Stimulated activated CD4-positive, alpha-beta T cell treated with anti-CD3 and anti-CD28 coated beads, Interleukin-15, amount 100 ng/mL, for 48 hours (primary cell): ENCODE measurements at places on chromosomes 12 and 14.
A peak's percentile ranks its signal among the peaks of the same experiment; 100 is the strongest.

DNA sequence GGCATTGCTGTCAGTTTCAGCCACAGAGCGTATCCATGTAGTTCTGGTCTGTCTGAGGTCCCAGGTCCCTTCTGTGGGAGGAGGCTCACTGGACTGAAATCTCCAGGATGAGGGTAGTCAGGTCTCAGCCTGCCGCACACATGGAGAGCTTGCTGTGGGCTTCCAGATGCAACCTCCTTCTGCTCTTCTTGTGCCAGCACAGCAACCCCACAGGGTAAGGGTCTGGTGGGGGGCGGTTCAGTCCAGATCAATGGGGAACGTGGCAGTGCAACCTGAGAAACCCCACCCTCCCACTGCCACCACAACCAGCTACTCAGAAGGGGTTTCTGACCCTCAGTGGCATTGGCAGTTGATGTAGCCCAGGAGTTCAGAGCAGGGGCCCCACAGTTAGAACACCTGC lies 61.2 kb downstream of the BEGAIN start:
- DNase-seq = no peak

- peak; percentile 7 for DNase-seq
These were observed 462 bp downstream of the SRP54 start for GRCh38 chr14:34983148-34983760.

GRCh38 chr12:26571560-26571959 lies 261.4 kb downstream of the ITPR2 start:
- no peak for DNase-seq

- no peak for DNase-seq
These were observed 387.8 kb upstream of the RPL10L start for GRCh38 chr14:47039336-47039735.

DNA sequence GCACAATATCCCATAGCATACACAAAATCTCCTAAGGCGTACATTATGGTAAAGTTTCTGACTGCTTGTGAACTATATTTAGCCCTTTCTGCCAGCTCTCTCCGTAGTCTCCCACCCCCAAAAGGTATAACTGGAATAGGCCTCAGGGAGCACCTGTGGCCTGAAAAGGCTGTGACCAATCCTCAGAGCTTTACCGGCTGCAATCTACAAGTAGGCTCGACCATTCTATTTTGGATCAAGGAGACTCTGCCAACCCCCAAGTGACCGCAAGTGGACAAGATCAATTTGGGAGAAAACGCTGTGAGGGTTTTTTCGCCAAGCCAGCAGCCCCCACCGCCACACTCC lies 1.2 kb downstream of the PPTC7 start:
- no peak for DNase-seq

DNA sequence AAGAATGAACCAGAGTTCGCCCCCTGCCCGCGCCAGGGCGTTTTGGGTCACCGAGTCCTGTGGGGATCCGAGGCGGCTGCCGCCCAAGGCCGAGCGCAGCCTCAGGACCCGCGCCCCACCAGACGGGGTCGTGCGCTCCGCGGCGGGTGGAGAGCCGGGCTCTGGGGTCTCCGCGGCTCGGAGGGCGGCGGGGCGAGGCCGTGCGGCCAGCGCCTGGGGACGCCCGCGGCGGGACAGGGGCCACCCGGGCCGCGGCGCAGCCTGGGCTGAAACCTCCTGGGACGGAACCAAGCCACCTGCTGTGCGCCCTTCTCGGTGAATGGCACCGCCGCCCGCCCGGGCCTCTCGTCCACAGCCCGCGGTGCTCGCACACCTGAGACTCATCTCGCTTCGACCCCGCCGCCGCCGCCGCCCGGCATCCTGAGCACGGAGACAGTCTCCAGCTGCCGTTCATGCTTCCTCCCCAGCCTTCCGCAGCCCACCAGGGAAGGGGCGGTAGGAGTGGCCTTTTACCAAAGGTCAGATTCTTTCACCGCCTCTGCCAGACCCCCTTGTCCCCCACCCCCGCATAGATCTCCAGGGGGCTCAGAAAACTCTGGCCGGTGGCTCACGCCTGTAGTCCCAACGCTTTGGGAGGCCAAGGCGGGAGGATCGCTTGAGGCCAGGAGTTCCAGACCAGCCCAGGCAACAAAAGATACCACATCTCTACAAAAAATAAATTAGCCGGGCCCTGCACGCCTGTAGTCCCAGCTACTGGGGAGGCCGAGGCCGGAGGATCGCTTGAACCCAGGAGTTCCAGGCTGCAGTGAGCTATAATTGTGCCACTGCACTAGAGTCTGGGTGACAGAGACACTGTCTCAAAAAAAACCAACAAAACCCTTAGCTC lies 901 bp downstream of the B3GNT4 start:
- DNase-seq = no peak

DNA sequence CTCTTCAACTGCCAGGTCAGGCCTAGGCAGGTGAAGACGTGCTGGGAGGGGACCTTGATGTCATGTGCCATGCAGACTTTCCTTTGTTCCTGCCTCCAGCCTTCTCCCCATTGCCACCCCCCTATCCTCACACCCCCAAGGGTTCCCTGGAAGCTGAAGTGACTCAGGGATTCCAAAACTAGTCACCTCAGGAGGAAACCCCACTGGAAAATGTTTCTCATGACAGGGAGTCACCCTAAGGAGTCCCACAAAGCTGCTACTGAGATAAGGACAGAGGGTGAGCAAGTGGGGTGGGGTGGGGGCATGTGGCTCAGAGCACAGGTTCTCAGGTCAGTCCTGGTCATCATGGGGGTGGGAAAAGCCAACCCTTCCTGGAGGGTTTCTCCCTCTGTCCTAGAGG lies 2.4 kb upstream of the IL25 start:
- no peak for DNase-seq

DNA sequence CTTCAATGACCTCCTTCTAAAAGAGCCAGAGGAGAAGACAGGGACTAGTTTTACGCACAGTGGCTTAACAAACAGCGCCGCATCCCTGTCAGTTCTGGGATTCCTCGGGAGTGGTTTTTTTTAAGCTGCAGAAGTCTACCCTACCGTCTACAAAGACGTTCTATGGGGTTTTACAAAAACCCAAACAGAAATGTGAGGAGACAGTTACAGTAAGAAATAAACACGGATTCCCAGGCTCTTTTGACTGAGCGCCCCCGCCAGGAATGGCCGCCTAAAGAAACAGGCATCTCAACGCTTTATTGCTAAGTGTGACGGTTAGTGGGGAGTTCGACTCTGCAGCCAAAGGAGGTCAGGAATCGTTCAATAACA lies 484 bp downstream of the ALKBH1 start:
- no peak for DNase-seq

DNA sequence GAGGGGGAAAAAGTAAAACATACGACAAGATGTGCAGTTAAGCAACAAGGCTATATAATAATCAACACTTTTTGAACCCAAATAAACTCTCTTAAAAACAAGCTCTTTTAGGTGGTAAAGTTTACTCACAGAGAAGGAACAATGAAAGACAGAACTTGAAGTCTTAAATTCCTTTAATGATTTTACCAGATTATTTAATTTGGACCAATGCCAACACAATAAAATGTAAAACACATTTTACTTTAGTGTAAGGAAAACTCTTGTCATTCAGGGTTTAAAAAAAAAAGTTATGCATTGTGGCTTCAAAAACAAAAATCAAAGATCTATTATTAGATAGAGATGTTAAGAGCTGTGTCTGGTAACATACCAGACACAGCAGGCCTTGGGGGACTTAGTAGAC lies 13.1 kb downstream of the TSPAN8 start:
- DNase-seq = no peak

DNA sequence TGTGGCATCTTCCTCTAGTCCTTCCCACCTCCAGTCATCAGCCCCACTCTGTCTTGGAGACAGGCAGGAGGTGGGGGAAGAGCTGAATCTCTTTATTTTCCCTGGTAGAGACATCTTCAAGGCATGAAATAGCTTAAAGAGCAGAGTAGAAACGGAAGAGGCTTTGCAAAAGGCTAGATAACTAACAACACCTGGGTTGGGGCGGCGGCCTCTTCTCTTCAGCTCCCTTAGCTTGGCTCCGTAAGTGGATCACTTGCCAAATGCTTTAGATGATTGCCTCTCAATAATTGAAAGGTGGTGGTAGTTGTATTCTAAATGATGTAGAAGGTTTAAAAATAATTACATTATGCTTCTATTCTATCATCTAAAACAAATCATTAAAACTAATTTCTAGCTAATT lies 36.1 kb downstream of the SSPN start:
- DNase-seq = no peak

- no peak for DNase-seq
These were observed 37.8 kb downstream of the TNFAIP2 start for GRCh38 chr14:103161054-103161397.

DNA sequence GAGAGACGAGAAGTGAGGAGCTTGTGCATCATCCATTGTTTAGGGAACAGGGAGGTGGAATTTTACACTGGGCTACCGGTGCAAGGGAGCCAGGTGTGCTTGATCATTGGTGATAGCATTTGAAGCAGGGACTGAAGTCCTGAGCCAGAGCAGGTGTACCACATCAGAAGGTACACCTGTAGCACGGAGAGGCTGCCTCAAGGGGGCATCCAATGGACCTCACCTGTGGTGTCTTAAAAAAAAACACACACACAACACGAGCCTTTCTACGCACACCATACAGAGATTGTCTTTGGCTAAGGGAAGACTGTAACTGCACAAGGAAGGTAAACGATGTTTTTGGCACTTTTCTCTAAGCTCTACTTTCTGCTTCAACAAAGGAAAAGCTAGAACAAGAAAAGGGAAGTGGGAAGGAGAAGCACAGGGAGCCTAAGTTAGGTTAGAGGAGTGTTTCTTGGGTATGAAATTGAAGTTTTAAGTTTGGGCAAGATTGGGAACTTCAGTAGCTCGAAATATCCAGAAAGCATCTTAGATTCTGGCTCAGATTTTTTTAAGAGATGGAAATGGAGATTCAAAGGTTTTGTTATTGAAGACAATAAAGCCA lies 334.3 kb upstream of the FBXO33 start:
- DNase-seq = no peak

- no peak for DNase-seq
These were observed 20.4 kb upstream of the FOS start for GRCh38 chr14:75258079-75258802.

- DNase-seq = no peak
These were observed 135.3 kb downstream of the FGD4 start for GRCh38 chr12:32534698-32535097.

GRCh38 chr14:75461303-75461702 lies 33.5 kb downstream of the JDP2 start:
- no peak for DNase-seq

DNA sequence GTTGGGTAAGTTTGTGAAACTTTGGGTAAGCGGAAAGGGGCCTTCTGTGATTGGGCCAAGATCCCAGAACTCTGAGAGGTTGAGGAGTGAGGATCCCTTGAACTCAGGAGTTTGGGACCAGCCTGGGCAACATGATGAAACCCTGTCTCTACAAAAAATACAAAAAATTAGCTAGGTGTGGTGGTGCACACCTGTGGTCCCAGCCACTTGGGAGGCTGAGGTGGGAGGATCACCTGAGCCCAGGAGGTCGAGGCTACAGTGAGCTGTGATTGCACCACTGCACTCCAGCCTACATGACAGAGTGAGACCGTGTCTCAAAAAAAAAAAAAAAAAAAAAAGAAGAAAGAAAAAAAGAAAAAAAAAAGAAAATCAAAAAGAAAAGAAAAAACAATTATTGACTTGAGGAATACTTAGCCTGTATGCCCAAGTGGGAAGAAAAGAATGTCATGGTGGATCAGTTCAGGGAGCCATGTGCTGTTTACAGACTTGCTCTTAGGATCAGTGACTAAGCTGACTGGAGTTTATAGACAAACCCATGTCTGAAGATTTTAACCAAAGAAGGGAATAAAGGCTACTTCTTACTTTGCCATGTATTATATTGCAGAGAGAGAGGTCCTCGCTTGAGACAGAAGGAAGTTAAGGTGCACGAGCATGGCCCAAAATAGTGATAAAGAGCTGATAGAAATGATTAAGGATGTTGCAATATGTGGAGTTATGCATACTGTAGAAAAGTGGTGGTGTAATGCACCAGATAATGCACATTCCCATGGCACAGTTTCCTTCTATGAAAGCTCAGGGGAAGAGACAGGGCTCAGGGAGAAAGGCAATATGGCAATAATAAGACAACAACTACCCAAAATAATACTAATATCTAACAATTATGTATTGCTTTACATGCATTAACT lies 881 bp downstream of the HSD17B6 start:
- DNase-seq = no peak

GRCh38 chr12:71010143-71010479 lies 89.6 kb upstream of the PTPRR start:
- DNase-seq = no peak

GRCh38 chr14:24055971-24056799 lies 4.4 kb downstream of the CARMIL3 start:
- no peak for DNase-seq

- no peak for DNase-seq
These were observed 545 bp downstream of the LIMA1 start for GRCh38 chr12:50282721-50283228.

- no peak for DNase-seq
These were observed 35.4 kb downstream of the MEG3 start for GRCh38 chr14:100861188-100861936.

DNA sequence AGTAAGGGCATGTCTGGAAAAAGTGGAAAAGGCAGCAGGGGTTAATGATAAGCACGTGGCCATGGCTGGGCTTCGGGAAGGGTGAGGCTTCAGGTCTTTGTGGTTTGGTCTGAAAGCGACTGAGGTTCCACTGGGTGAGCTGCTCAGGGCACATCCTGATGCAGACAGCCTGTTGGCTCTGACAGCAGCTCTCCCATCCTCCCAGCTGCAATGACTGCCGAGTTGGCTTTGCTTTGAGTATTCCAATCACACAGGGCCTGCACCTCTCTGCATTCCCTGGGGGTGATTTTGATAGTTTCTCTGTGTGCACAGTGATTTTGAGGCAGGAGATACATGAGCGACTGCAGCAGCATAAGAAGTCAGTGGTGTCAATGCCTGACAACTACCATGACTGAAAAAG lies 390.7 kb downstream of the APAF1 start:
- no peak for DNase-seq

DNA sequence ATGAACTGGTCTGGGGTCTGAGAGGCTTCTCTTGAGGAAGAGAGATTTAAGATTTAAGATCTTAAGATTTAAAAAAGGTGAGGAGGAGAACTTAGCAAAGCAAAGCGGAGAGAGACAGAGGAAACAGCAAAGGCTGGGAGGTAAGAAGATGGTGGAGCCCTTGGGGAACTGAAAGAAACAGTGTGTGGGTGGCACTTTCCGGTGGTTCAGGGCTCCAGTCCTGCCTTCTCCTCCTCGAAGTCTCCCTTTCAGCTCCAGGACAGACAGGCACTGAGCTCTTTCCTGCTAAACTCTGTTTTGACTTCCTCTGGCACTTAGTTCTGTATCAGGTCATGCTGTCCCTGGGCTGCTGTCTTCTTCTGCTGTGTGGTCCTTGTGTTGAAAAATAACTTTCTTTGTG lies 298.7 kb upstream of the SRRM4 start:
- DNase-seq = no peak

- DNase-seq = no peak
These were observed 70.3 kb downstream of the MAP1LC3B2 start for GRCh38 chr12:116629480-116629879.

- DNase-seq = no peak
These were observed 11.7 kb downstream of the KDM2B start for GRCh38 chr12:121568971-121569751.

DNA sequence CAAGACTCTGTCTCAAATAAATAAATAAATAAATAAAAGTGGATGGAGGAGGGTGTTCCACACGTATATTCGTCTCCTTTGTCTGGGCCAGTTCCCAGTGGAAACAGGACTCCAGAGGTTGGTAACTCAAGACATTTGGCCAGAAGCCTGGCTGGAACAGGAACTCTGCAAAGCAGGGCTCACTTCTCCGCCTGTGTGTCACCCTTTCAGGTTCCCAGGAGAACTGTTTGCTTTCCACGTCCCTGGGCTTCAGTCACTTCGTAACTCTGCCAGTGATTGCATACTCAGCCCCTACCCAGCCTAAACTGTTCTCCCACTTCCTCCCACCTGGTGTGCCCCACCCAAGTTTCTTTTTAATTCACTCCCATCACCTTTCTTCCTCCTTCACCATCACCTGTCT lies 7.0 kb upstream of the UBE2N start:
- no peak for DNase-seq
